ENCODE measurements at places on chromosomes 4 and X.

GRCh38 chrX:38732866-38733265 is 68.4 kb upstream of the MID1IP1 start:
- DNase-seq, result no peak

GRCh38 chr4:103008875-103009729 is 10.4 kb downstream of the SLC9B1 start:
- peak; percentile 90 for DNase-seq

- DNase-seq, result no peak
These were observed 9.3 kb upstream of the LIN54 start for GRCh38 chr4:83019794-83020494.

DNA sequence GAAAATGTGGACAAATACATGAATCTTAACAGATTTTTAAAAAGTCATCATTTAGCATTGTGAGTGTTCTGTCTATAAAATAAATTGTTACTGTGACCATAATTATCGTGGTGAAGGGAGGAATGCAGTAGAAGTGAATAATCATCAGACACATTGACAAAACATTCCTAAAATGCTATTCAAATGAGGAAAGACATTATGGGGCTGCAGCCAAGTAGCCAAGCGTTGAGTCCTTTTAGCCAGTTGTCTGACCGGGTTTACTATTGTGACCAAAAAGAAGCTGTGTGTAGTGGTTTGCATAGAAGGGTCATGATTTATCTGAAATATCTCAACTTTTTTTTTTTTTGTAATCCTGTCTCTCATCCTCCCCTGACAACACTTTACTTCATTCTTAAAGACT is 19.5 kb downstream of the WWC2 start:
- peak; percentile 83 for DNase-seq

DNA sequence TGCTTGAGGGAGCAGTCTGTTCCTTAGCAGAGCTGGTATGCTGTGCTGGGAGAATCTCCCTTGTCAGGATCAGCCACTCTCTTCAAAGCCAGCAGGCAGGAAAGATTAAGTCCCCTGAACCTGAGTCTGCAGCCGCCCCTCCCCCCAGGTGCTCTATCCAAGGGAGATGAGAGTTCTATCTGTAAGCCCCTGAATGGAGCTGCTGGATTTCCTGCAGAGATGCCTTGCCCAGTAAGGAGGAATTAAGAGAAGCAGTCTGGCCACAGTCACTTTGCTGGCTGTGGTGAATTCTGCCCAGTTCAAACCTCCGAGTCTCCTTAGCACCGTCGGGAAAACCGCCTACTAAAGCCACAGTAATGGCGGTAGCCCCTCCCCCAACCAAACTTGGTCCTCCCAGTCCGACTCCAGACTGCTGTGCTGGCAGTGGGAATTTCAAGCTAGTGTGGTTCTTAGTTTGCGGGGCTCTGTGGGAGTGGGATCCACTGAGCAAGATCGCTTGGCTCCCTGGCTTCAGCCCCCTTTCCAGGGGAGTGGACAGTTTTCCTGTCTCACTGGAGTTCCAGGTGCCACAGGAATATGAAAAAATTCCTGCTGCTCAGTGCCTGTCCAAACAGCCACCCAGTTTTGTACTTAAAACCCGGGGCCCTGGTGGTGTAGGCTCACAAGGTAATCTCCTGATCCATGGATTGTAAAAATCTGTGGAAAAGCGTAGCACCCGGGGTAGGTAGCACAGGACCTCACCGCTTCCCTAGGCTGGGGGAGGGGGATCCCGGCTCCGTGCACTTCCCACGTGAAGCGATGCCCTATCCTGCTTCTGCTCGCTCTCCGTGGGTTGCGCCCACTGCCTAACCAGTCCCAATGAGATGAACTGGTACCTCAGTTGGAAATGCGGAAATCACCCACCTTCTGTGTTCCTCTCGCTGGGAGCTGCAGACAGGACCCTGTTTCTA is 38.0 kb downstream of the RAB28 start:
- DNase-seq, result no peak

GRCh38 chrX:69178592-69178991 is 13.3 kb upstream of the PJA1 start:
- DNase-seq, result no peak

DNA sequence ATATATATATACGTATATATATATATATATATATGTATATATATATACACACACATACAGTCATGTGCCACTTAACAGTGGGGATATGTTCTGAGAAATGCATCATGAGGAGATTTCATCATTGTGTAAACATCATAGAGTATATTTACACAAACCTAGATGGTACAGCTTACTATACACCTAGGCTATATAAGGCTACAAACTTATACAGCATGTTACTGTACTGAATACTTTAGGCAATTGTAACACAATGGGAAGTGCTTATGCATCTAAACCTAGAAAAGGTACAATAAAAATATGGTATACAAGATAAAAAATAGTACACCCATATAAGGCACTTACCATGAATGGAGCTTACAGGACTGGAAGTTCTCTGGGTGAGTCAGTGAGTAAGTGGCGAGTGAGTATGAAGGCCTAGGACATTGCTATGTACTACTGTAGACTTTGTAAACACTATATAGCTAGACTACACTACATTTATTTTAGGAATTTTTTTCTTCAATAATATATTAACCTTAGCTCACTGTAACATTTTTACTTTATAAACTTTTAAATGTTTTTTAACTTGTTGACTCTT is 13.2 kb upstream of the CCSER1 start:
- no peak for DNase-seq

GRCh38 chr4:8545439-8545765 is 34.8 kb upstream of the GPR78 start:
- no peak for DNase-seq

GRCh38 chrX:56833626-56834025 is 104.6 kb downstream of the NBDY start:
- peak; percentile 39 for DNase-seq

- peak; percentile 24 for DNase-seq
These were observed 101.6 kb upstream of the JADE1 start for GRCh38 chr4:128707864-128708263.

DNA sequence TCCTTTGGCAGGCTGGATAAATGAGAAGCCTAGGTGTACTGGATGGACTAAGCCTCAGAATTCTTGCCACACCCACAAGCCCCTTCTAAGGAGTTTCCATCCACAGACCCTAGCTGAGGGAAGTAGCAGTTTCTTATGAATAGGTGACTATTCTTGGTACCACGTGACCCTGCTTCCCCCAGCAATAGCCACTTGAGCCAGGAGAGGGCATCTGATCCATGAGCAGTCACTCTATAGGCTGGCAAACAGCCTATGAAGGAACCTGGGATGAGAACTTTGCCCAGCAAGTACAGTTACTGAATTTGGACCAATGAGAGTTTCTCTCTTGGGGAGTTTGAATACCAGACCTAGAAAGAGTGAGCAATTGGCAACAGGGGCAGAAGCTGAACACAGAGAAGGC is 84.0 kb downstream of the RTL9 start:
- peak; percentile 29 for DNase-seq

GRCh38 chr4:142840516-142841123 is 5.5 kb downstream of the INPP4B start:
- DNase-seq, result peak; percentile 79

DNA sequence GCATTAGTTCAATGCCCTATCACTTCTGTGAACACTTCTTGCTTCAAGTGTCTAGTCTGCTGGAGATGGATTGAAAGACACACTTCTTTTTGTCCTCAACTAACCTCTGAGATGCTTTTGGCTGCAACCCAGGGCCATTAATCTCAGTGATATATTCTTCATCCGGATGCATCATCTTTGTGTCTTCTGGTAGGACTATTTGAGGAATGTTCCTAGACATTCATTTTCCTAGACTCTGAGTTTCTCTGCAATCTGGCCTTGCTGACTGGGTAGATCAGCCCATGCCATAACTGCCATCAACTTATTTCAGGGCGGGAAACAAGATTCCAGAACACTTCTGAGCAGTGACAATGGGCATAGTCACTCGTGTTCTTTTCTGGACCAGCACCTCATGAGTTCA is 329.4 kb downstream of the PDGFC start:
- DNase-seq, result no peak

- no peak for DNase-seq
These were observed 92.9 kb upstream of the TLL1 start for GRCh38 chr4:165779950-165780670.

DNA sequence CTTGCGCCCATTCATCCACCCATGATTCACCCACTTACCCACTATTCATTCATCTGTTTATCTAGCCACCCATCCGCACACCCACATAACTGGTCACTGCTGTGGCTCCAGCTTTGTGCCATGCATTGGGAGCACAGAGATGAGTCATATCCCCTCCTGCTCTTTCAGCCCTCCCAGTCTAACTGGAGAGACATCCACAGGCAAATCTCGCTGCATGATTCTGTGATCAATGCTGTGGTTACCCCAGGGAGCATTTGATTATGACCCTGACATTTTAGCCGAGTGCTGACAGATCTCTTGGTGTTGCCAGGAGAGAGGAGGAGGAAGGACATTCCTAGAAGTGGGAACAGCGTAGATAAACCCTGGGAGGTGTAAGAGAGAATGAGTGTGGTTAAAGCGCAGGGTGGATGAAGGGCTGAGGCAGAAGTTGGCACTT is 10.4 kb upstream of the PORCN start:
- DNase-seq, result peak; percentile 49

GRCh38 chr4:180099957-180100356 is 2143.2 kb upstream of the TENM3 start:
- DNase-seq, result no peak

- no peak for DNase-seq
These were observed 91.0 kb downstream of the SHROOM4 start for GRCh38 chrX:50723006-50723405.

GRCh38 chr4:93409035-93409434 is 419.5 kb upstream of the ATOH1 start:
- no peak for DNase-seq

DNA sequence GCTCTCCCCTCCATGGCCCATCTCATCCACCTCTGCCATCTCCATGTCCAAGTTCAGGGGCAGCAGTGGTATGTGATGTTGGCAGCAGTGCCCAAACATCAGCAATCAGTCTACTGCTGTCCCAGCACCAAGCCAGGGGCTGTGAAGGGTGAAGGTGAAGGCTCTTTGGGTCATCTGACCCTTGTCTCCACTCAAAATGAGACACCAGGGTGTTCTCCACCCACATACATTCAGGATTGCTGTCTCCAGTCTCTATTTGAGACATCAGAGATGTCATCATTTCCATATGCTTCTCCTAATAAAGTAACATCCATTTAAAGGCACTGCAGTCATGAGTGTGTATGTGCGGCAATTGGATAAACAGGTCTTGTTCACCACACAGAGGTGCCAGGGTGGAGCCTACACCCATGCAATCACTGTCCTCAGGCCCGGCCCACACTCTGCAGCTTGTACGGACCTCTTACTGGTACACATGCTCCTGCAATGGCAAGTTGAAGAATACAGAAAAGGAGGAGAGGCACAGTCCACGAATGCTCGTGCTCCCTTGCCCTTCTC is 22.2 kb downstream of the MAML3 start:
- no peak for DNase-seq

GRCh38 chrX:8304668-8305067 is 133.6 kb upstream of the VCX2 start:
- no peak for DNase-seq

DNA sequence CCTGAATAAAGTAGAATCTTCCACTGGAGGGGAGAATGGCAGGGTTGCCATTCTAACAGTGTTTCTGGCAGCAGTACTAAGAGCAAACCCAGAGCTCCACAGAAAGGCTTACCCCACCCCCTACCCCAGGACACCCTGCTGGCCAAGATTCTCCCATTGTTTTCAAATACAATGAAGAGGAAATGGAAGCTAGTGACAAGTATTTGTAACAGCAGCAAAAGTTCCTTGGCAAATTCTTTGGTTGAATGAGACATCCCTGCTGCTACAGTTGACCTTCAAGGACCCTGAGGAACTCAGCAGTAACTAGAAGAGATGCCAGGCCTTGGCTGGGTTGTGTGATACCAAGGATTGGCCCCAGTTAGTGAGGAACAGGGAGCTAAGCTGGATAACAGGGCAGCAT is 124.2 kb upstream of the DGKK start:
- DNase-seq, result peak; percentile 76

DNA sequence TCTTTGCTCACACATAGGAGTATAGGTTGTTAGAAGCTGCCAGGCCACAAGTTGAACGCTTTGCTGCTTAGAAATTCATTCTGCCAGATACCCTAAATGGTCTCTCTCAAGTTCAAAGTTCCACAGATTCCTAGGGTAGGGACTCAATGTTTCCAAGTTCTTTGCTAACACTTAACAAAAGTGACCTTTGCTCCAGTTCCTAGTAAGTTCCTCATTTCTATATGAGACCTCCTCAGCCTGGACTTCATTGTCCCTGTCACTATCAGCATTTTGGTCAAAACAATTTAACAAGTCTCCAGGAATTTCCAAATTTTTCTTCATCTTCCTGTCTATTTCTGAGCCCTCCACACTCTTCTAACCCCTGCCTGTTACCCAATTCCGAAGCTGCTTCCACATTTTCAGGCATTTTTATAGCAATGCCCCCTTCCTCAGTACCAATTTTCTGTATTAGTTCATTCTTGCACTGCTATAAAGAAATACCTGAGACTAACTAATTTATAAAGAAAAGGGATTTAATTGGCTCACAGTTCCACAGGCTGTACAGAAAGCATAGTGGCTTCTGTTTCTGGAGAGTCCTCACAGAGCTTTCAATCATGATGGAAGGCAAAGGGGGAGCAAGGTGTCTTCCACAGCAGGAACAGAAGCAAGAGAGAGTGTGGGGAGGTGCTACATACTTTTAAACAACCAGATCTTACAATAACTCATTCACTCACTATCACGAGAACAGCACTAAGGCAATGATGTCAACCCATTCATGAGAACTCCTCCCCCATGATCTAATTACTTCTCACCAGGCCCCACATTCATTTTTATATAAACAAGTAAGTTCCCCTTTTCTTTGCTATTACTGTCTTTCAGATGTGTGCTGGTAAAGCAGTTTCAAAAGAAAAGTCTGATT is 11.5 kb upstream of the TLR1 start:
- DNase-seq, result no peak

GRCh38 chr4:38160487-38161207 is 200.4 kb downstream of the PTTG2 start:
- peak; percentile 99 for DNase-seq

- no peak for DNase-seq
These were observed 1040.7 kb downstream of the RAPGEF2 start for GRCh38 chr4:160143574-160143973.
